ENCODE measurements at places on chromosomes 11 and 22.

DNA sequence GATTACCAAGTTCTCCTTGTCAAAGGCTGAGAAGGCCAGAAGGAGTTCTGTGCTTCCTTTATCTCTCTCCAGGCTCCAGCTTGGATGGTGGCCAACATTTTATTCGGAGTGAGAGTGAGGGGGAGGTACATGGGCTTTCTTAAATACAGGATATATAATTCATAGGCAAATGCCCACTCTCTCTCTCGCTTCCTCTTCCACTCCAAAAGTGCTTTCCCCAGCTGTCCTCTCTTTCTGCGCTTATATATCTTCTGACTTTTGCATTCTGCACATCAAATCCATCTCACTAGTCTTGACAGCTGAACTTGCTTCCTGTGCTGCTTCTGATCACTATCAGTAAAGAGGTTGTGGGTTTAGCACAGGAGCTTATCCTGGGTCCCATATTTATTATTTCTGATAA, 125.4 kb upstream of the ARHGAP20 start:
- no peak for DNase-seq

DNA sequence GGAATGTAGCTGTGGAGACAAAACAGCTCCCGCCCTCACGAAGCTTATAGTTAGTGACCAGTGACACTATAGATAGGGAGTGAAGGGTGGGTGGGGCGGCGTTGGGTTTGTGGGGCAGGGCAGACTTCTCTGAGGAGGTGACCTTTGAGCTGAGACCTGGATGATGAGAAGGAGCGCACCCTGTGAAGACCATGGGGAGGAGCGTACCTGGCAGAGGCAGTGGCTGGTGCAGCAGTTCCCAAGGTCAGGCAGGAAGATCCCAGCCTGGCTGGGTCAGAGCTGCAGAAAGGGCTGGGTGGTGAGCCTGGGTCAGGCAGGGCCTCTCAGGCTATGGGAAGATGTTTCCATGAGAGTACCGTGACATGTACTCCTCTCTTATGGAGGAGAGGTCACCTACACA, 135.0 kb upstream of the RCN1 start:
- DNase-seq = no peak

- peak; percentile 64 for DNase-seq
These were observed 41.8 kb upstream of the AMPD3 start for GRCh38 chr11:10413268-10413667.

DNA sequence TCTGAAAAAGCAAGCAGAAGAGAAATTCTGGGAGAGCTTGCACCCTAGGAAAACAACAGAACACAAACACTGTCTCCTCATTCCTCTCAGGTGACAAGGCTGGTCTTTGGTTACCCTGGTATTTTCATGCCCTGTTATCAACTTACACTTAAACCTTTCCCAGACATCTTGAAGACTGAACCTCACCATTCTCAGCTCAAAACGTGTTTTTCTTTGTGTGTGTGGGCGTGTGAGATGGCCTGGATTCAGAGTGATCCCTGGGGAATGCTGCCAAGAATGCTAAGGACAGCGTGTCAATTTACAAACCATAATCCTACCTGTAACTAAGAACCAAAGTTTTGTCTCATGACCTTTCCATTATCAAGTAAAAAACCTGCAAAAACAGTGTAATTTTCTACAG, 33.3 kb downstream of the ELF5 start:
- DNase-seq = no peak

DNA sequence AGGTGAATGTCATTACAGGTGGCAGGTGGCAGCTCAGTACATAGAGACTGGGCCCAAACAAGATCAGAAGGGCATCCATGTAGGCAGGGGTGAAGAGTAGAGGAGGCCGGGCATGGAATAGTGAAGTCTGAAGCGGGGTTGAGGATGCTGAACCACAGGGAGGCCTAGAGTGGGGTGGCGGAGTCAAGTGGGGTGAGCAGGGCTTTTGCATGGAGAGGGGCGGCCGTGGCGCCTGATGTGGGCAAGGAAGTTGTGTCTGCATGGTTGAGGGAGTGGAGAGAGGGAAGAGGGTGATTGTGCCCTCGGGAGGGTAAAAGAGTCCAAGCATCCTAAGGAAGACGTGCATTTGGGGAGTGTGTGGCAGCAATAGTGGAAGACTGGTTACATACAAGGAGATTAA, 14.4 kb downstream of the DDB2 start:
- no peak for DNase-seq

GRCh38 chr11:69837791-69838190, 18.6 kb upstream of the FGF3 start:
- DNase-seq = no peak

GRCh38 chr11:91906871-91907624, 317.6 kb upstream of the FAT3 start:
- DNase-seq = no peak

DNA sequence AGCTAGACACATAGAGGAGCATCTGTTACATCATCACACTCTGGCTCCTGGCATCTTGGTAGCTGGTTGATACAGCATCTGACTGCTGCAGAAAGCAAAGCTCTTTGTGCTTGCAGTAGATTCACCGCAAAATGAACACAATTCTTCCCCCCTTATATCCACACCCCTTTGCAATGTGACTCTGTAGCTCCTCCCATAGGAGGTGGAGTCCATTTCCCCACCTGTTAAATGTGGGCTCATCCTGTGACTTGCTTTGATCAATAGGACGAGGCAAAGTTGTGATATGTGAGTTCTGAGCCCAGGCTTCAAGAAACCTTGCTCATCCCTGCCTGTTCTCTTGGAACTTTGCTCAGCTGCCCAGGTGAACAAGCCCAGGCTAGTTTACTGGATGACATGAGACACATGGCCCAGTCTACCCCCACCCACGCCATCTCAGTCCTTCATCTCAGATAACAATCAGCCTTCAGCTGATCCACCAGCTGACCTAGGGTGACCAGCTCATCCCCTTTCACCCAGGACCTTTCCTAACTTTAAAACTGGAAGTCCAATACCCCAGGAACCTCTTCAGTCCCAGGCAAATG, 272.2 kb downstream of the TENM4 start:
- no peak for DNase-seq

DNA sequence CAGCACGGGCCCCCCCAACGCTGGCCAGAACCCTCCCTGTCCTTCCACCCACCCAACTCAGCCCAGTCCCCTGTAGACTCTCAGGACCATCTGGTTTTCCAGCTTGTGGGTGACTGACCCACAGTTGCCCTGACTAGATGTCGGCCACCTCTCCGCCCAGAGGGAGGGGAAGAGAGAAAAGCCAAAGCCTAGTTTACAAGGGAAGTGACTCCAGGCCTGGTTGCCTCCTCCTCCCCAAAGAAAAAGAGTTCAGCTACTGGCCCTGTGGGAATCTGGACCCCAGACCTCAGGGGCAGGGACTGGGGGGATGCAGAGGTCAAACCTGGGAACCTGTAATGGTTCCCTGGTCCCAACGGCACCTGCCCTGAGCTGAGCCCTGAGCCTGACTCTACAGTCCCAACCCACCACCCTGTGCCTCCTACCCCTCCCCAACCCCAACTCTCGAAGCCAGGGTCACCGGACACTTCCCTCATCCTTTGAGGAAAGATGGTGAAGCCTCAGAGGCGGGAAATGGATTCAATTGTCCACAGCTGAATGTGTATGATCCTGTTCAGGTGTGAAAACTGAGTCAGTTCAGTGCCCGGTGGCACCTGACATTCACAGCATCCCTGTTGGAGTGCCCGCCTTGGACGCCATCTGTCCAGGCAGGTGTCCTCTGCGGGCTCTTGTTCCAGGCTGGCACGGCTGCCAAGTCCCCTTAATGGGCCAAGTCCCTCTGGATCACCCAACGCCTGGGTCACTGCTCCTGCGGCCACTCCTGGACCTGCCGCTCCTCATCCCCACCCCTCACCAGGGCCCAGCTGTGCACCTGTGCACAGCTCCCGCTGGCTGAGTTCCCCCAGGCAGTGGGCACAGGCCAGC, 21.0 kb upstream of the WNT7B start:
- DNase-seq = no peak

GRCh38 chr11:783581-784015, 6.3 kb downstream of the CEND1 start:
- peak; percentile 37 for DNase-seq

DNA sequence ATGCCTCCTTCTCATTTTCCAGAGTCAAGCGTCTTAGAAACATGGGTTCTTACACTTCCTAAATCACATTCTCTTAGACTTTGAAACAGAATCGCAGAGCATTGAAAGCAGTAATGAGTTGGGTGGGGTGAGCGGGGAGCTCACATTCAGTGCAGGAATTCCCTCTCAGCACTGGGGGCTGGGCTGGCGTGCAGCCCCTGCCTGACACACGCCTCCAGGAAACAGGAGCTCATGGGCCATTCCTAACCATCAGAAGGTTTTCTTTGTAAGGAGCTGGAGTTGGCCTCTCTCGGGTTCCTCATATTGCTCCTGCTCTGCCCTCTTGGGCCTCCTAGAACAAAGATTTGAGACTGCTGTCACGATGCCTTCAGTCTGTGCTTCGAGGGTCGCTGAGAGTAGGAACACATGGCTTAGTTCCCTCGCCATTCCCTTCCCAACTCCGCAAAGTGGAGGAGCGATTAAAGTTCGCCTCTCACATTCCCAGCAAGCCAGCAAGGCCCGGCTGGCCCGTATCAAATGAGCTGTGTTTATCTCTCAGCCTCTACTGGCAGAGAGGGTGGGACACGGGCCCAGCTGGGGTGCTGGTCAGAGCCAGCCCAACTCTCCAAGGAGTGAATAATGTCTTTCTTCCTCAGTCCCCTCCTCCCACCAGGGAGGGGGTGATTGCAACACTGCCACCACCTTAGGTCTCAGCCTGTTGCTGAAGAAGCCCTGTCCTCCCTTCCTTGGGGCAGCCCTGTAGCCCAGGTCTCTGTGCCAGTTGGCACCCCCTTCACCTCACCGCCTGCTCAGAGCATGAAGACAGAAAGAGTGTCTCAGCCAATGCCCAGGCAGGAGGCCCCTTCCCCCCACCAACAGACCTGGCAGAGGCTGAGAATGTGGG, 10.4 kb downstream of the CHRDL2 start:
- no peak for DNase-seq

DNA sequence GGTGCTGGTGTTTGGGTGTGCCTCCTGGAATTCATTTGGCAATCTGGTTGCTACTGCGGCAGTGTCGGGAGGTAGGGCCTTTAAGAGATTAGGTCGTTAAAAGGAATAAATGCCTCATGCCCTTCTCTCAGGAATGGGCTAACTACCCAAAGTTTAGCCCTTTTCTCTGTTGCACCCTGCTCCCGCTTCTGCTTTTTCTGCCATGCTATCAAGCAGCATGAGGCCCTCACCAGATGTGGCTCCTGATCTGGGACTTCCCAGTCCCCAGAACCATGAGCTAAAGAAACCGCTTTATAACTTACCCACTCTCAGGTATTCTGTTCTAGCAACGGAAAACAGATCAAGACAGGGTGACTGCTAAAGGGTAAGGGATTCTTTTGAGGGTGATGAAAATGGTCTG, 6.3 kb downstream of the EIF3D start:
- DNase-seq = no peak

DNA sequence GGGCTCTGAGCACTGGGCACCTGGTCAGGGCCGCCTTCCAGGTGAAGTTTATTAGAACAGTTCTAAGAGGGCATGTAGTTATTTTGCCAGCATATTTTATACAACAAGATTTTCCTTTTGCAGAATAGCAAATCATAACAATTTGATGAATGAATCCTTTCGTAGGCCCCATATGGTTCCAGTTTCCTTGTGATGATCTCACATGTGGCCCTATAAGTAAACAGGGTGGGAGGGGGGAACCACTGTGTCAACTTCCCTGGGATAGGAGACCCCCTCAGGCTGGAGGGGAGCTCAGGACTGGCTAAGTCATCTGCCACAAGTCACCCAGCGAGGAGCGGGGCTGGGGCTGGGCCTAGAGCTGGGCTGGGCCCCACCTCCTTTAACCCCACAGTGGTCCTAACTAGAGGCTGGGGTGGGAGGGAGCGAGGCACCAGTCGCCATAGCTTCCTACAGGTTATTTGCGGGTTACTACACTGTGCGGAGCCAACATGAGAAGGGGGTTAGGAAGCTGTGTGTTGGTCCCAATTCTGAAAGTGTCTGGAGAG, 4.2 kb downstream of the FBLN1 start:
- no peak for DNase-seq

DNA sequence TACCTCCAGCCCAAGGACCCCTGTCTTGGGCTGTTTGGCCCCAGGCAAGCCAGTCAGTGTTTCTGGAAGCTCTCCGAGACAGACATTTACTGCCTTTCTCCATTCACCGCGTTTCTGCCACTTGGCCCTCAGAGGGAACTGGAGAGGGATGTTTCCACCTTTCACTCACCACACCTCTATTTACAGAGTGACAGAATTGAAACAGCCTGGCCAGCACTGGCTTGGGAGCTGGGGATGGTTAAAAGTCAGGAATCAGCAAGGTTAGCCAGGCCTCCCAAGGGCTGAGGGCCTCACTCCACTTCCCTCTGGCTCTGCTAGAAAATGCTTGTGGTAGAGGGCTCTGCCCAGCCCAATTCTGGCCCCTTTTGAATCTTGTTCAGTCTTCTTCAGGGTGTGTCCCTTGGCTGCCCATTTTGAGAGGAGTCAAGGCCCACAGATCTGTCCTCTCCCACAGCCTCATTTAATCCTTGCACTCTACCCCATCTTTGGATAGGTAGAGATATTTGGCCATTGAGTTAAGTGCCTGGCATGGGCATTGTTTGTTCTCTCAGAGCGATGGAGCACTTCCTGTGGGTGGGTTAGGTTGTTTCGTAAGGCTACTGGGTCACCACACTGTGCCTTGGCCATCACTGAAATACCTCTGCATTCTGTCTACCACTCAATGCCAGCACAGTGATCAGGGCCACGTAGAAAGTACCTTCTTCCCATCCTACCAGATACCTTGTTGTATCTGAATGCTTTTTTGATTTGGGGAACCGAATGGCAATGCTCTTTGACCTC, 119.2 kb downstream of the MICAL2 start:
- no peak for DNase-seq

GRCh38 chr22:46593211-46593681, 26.9 kb upstream of the GRAMD4 start:
- peak; percentile 62 for DNase-seq

DNA sequence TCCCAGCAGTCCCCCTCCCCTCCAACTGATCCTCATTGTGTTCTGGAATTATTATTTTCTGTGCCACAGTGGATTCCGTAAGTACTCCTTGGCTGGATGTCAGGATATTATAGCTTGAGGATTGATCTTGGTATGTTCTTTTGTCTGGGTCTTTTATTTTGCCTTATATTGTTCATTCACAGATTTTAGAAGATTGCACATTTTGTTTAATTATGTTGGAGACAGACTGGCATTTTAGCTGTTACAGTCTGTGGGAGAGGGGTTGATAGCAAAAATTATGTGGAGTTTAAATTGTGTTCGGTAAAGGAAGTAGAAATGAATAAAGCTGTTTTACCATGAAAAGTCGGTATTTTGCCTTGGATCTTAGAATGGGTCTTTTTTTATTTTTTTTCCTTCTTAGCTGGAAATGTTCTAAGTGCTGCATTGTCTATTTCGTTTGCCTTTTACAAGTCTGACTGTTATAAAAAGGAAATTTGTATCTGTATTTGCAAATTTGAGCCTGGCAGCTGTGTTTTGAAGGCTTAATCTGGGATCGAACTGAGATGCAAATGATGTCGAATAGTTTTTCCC, 141.9 kb upstream of the TTC12 start:
- no peak for DNase-seq

DNA sequence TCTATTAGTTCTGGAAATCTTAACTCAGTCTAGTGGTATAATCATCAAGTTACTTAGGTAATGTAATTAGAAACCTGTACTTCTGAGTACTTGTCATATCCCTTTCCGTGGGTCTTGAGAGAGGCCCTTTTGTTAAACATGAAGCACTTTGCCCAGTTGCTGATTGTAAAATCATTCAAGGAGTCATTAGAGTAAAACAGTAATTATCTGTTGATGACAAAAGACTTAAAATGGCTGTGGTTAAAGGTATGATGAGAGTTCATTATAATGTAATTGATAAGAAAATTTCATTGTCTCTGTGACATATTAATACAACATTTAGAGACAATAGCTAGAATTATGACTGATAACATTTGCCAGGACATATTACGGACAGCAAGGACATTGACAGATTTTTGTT, 34.3 kb downstream of the PRR5L start:
- DNase-seq = no peak

Data from CD4-positive, alpha-beta T cell treated with Interferon alpha-2 for 1 hour (primary cell).